ENCODE measurements at places on chromosomes 1 and 21.
A peak's percentile ranks its signal among the peaks of the same experiment; 100 is the strongest.

DNA sequence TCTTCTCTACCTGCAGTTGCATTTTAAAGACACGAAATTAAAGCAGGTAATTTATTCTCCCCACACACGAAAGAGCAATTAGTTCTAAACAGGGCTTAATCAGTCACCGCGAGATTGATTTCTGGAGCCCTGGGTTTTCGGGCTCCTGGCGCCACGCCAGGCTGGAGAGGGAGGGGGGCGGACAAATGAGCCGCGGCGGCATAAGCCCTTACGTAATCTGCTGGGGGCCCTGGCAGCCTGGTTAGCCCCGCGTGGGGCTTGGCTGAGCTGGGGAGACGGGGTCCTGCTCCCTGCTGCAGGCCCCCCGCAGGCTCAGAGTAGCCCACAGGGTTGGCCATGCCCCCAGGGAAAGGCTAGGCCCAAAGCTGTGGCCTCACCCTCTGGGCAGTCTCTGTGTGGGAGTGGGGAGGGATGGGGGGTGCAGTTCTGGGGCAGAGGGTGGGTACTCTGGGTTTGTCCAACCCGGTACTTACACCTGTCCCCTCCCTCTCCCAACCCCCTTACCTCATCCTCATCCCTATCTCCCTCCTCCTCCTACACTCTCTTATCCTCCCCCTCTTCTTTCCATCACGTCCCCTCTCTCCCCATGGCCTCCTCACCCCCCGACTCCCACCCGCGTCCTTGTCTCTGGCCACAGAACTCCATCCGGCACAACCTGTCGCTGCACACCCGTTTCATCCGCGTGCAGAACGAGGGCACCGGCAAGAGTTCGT is 19.9 kb downstream of the FOXO6 start:
- peak; percentile 64 for DNase-seq

DNA sequence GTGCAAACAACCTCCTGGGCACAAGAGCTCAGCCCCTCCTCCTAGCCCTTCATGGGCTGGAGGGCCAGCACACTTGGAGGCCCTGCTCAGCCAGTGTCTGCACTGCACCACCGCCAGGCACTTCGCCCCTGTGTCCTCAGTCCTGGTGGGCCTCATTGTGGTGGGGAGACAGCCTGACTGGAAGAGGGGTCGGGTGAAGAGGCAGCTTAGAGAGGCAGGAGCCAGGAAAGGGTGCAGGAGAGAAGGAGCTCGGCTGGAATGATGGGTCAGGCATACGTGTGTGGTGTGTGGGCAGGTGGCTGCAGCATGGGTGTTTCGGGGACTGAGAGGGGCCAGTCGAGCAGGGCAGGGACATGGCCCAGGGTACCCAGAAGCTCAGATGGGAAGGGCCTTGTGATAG is 4.1 kb downstream of the WNT3A start:
- DNase-seq = no peak

- no peak for DNase-seq
These were observed 2.6 kb downstream of the RERE start for GRCh38 chr1:8814865-8815264.

- no peak for DNase-seq
These were observed 14.4 kb downstream of the ARMH1 start for GRCh38 chr1:44688760-44689446.

GRCh38 chr1:211822677-211823407 is 7.7 kb downstream of the LPGAT1 start:
- DNase-seq = no peak

DNA sequence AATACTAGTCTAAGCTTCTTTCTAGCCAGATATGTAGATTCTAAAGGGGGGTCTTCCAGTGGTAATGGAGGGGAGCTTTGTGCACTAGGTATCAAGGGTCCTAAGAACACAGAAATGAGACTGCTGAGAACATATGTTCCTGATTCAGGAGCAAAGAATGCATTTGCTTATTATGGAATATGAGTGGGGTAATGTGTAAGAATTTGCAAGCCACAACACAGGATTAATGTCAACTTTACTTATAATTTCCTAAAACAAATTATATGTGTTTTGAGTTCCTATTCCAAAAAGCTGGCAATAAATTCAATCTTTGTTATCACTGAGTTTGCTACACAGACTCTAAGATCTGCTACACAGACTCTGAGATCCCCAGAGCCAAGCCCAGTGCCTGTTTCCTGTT is 357.0 kb upstream of the PTBP2 start:
- no peak for DNase-seq

- DNase-seq = no peak
These were observed 7.4 kb downstream of the TFF1 start for GRCh38 chr21:42358937-42359336.

DNA sequence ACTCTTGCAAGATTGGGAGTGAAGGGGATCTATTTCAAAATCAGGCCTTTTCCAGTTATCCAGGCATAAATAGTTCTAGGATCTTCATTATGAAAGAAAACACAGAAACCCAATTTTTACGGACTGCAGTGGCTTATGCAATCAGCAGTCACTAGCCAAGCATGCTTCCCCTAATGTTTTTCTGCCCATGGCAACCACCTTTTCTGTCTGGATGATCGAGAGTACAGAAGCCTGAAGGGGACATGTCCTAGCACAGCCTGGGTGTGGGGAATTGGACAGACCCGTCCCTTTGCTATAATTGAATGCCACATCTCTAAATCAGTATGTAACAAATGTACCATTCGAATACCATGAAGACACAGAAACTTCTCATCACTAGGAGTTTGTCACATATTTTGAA is 29.8 kb upstream of the NCAM2 start:
- no peak for DNase-seq

GRCh38 chr1:90340606-90341005 is 345.7 kb downstream of the ZNF326 start:
- no peak for DNase-seq

- DNase-seq = no peak
These were observed 15.6 kb downstream of the IGFN1 start for GRCh38 chr1:201206176-201206575.

- no peak for DNase-seq
These were observed 3.5 kb upstream of the COA6 start for GRCh38 chr1:234369784-234370183.

GRCh38 chr1:27325286-27325685 is 3.3 kb downstream of the TMEM222 start:
- DNase-seq = no peak

DNA sequence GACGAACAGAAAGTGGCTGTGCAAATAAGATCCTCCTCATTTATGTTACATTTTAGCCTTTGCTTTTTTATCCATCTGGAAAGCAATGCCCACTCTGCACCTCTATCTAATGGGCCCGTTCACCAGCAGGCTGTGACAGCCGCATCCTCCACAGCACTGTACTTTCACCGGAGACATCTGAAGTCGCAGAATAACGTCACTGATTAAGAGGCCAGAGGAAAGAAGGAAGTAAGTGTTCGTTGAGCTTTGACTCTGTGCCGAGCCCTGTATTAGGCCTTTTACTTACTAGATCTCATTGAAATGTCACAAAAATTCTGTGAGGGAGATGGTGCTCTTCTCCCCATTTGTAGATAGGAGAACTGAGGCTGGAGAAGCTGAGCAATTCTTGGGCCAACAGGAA is 62.3 kb downstream of the KAZN start:
- DNase-seq = no peak

DNA sequence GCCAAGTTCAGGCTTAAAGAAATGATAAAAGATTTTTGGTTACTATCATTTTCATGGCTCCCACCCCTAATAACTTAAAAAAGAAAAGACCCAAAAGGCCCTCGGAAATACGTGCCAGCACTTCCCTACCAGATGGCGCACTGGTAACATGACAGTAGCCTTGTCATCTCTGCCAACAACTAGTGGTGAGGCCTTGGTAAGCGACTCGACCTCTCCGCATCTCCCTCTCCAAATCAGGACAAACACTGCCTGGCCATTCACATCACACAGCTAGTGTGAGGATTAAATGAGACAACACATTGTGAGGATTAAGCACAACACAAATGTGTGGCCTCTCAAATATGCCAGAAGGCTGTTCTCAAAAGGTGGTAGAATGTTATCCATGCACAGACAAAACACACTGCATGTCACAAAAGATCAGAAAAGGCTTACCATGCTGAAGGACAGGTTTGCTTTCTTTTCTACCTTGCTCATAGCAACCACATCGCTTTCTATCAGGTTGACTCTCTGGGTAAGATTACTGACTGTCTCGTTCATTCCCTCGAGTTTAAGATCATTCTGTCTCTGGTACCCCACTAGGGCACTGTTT is 16.4 kb downstream of the TEX38 start:
- no peak for DNase-seq

- no peak for DNase-seq
These were observed 184.1 kb downstream of the ZSCAN20 start for GRCh38 chr1:33656467-33657005.

DNA sequence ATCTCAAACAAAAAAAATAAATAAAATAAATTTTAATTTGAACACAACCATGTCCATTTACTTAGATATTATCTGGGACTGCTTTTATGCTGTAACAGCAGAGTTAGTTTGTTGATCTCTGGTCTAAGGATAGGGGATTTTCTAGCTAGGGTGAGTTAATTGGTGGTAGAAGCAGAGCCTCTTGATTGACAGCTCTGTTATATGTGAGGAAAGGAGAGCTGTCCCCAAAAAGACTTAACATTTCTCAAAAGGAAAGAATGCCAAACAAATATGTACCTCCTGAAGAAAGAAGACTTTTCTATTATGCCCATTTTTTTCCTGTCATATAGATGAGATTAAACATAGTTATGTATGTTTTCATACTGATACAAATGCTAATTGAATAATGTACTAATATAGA is 37.8 kb downstream of the MAN1A2 start:
- DNase-seq = no peak

- DNase-seq = no peak
These were observed 38.5 kb downstream of the AGPAT3 start for GRCh38 chr21:43903451-43904091.

GRCh38 chr1:201964261-201964660 is 9.0 kb downstream of the TIMM17A start:
- no peak for DNase-seq

DNA sequence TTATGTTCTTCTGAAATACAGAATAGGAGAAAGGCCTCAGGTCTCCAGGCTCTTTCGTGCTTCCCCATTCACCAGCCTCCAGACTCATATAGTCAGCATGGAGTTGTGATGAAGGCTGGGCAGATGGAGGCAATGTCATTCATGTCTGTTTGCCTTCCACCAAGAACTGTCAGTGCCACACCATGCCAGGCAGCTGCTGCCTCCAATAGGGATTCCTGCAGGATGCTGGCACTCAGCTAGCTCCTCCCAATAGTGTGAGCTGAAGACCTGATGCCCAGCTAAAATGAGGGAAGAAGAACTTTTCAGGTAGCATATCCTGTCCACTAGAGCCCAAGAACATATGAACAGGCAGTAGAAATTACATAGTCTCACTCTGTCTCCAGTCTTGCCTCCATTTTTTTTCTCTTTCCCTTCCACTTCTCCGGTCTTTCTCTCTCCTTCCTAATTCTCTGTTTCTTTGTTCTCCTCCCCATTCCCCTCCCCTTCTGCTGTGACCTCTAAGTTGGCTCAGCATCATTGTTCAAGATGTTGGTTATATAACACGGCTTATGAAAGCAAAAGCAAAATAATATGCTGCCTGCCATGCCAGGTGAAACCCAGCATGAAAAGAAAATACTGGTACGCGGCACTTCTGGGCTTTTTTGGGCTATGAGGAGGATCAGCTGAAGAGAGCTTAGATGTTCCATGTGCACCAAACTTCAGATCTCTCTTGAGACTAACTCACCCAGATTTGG is 17.3 kb downstream of the GLUL start:
- DNase-seq = no peak

DNA sequence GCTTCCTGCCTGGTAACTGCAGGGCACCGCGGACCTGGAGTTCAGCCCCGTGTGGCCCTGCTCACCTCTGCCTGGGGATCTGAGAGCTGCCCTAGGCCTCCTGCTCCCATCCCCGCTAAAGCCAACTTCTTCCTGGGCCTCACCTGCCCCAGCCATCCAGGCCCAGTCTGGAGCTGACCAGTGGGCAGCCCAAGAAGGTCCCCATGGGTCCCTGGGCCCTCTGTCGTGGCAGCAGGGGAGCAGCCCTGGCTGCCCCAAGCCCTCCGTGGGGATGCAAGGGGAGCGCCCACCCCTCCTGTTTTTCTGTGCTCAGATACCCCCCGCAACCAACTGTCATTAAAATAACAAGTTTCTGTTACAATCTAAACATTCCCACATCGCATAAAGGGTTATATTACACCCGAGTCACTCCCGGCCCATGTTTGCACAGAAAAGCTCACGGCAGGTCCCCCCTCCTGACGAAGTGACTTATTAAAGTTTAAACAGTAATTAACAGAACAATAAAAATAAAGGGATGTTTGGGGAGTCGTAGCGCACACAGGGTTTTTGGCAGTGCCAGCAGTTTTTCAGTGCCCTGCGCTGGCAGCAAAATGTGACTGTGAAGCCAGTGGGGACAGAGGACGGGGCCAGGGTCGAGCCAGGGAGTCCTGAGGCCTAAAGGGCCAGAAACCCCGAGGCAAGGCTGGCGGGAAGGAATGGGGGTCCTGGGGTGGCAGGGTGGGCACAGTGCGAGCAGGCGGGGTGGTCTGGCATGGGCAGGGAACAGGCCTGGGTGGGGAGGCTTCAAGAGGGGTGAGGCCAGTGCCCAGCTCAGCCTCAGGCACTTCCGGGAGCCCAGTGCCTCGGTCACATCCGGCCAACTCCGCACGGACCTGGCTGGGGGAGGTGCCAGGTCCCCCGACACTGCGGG is 121.5 kb downstream of the CASZ1 start:
- no peak for DNase-seq

DNA sequence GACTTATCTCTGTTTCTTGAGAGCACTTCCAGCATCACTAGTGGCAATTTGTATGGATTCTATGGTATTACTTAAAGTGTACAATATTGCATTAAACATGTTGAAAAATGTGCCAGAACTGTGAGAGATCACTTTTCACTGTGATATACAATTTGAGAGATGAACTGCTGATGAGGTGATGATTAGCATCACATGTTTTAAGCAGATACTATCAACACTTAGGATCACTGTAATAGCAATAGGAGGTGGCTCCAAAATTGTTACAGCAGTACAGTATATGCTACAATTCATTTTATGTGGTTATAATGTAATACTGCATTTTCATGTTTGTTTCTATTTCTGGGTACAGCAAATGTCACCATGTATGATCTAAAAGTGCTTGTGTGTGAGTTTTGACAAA is 570.0 kb downstream of the PTPRC start:
- DNase-seq = no peak

- DNase-seq = no peak
These were observed 1.2 kb downstream of the SLC37A1 start for GRCh38 chr21:42514883-42515228.

- DNase-seq = no peak
These were observed 428.0 kb upstream of the CAMK1G start for GRCh38 chr1:209155546-209155945.

GRCh38 chr1:25522031-25522655 is 21.3 kb upstream of the LDLRAP1 start:
- no peak for DNase-seq

GRCh38 chr1:156664046-156664766 is 13.0 kb downstream of the NES start:
- DNase-seq = no peak

- DNase-seq = no peak
These were observed 291.0 kb downstream of the GRIK1 start for GRCh38 chr21:29648710-29649240.
